ENCODE measurements at places on chromosomes 3 and 15.

GRCh38 chr3:50350213-50350526, 405 bp downstream of the NPRL2 start:
- no peak for DNase-seq

DNA sequence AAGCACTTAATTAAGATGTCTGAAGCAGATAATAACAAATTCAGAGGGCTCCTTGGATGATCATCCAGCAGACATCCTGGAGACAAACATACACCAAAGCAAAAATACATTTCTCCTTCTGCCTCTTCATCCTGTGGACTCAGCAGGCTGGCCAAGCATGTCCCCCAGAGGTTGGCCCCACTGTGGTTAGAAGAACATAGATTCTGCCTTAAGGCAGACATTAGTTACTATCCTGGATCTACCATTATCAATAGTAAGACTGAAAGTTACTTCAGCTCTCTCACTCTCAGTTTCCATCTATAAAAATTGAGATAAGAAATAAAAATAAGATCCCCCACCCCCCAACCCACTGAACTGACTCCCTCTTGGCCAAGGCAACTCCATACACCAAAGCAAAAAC, 28.6 kb upstream of the TGFBR2 start:
- DNase-seq, result no peak

DNA sequence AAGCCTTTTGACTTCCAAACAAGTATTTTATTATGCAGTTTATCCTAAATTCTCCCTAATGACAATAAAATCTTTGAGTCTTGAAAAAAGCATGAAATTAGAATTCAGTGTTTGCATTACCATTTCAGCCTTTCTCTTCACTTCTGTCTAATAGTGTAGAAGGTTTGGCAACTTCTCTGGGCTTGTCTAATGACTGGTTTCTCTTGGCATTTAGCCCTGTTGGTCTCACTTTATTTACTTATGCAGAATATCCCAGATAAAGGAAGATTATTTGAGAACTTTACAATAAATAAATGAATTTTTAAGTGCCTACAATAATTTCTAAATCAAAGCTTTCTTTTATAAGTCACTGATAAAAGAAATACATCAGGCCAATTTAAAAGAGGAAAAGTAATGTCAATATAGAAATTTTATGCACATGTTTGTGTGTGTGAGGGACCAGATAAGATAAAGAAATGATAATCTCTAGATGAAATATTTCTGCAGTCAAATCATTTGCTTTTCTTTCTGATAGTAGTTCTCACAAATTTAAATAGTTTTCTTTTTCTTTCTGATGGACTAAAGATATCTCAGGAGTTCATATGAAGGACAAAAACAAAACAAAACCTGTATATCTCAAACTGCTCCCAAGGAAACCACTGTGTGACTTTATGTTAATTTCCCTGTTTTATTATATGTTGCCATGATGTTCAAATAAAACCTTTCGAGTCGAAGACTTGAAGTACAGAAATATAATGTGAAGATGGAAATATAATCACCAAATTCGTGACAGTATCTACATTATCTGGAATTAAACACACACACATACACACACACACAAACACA, 533.1 kb upstream of the CBLB start:
- DNase-seq, result no peak

- DNase-seq, result no peak
Measured at GRCh38 chr15:71397377-71397776, 282.1 kb downstream of the THSD4 start.

DNA sequence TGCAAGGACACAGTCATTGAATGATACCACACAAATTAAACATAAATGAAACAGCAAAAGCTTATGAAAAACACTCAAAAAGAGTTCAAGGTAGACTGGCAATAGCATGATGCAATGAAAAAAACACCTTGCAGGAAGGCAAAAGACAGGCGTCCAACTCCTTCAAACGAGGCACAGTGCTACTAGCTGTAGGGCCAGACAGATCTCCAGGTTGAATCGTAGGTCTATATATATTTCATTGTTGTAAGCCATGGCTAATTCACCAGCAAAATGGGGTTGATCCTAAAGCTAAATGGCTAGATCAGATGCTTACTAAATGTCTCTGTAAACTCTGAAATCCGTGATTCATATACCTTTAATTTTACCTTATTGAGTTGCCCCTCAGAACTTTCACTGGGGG, 94.2 kb downstream of the THRB start:
- DNase-seq, result no peak

DNA sequence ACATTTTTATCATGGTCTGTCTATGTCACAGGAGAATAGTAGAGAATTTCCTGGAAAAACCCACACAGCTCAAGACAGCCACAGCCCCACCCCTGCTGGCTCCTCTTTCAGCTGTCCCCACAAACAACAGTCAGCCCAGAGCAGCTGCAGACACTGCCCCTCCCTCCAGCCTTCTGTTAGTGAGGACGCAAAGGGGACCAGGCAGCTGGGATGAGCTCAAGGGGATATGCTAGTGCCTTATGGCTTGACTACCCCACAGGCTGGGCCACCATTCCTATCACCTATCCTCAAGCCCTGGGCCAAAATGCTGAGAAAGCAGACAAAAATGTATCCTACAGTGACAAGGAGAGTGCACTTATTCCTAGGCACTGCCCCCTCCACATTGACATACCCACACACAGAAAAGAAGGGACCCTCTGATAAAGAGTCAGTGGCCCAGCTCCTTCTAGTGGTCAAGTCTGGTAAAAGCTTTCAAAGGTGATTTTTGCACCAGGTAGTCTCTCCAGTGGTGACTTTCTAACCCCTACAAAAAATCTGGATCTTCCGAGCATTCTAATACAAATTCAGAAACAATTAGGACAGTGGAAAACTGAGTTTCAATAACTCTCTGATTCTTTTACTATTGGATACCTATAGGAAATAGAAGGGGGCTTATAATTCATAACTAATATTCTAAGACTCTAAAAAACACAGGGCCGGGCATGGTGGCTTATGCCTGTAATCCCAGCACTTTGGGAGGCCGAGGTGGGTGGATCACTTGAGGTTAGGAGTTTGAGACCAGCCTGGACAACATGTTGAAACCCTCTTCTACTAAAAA, 3.0 kb upstream of the MAP1A start:
- no peak for DNase-seq

All from activated T-cell treated with anti-CD3 and anti-CD28 coated beads for 48 hours (primary cell).